Stimulated activated CD8-positive, alpha-beta memory T cell treated with anti-CD3 and anti-CD28 coated beads, Interleukin-4, amount 100 ng/mL, for 4 hours (primary cell): ENCODE measurements at places on chromosomes 2 and 18.

DNA sequence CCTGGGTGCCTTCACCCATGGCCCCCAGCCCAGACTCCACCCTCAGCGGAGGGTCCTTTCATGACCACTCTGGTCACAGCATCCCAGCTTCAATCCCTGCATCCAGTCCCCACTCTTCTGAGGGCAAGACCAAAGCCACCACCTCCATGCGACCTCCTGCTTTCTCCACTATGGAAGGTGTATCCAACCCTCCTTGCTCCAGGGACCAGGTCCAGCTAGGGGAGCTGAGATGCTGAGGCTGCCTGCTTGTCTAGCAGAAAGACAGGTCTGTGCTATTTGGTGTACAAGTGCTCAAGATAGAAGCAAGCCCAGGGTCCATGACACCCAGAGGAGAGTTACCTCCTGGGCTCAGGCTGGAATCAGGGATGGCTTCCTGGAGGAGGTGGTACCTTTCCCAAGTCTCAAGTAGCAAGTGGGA is 73.8 kb upstream of the RAB6C start:
- DNase-seq = no peak

GRCh38 chr2:188092734-188093133 is 198.9 kb upstream of the GULP1 start:
- no peak for DNase-seq

- no peak for DNase-seq
Observed at GRCh38 chr2:198417836-198418235, 613.4 kb downstream of the PLCL1 start.

GRCh38 chr2:129903586-129904425 is 75.7 kb upstream of the RAB6C start:
- DNase-seq = no peak

DNA sequence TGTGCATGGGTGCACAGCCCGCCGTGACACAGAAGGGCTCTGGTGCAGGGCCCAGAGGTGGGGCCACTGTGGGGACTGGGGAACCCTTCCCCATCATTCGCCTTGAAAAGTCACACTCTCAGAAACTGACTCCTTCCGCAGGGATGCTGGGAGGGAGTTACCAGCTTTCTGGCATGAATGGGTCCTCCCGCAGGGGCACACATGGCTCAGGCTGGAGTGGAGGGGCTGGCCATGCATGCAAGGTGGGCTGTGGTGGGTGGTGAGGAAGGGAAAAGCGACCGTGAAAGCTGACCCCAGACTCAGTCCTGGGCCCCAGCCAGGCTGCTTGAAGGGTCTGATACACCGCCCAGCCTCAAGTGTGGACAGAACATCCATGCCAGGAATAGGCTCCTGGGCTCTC is 201.1 kb downstream of the TNS1 start:
- no peak for DNase-seq

GRCh38 chr2:227038550-227039189 is 125.3 kb downstream of the COL4A4 start:
- DNase-seq = no peak

DNA sequence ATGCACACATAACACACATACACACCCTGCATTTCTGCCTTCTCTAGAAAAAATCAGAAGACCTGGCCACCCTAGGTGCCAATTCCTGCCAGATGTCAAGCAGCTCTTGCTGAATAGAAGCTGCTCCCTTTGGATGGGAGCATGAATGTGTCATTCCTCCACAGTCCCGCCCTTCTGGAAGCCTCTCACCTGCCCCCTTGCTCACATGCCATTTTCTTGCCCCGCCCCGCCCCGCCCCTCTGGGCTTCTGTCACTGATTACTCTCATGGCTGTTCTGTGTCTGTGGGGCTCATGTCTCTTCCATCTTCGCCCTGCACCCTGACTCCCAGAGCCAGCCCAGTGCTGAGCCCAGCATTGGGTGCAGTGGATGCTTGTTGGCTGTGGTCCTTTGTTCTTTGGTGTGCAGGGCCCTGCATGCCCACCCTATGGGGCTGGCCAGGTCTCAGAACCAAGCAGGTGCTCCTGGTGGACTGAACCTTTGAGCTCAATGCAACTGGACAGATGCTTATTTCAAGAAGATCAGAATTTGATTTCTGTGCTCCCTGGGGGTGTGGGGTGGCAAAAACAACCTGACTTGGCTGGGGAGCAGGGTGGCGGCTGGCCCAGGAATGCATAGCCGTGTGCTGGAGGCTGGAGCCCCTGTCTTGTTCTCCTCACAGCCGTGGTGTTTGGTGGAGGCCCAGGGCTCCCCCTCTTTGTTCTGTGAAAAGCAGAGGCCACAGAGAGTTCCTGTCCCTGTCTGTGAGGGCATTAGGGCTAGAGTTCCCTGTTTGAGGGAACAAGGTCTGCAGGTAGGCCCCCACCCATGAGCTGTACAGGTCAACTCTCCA is 140.6 kb upstream of the GLI2 start:
- DNase-seq = no peak

DNA sequence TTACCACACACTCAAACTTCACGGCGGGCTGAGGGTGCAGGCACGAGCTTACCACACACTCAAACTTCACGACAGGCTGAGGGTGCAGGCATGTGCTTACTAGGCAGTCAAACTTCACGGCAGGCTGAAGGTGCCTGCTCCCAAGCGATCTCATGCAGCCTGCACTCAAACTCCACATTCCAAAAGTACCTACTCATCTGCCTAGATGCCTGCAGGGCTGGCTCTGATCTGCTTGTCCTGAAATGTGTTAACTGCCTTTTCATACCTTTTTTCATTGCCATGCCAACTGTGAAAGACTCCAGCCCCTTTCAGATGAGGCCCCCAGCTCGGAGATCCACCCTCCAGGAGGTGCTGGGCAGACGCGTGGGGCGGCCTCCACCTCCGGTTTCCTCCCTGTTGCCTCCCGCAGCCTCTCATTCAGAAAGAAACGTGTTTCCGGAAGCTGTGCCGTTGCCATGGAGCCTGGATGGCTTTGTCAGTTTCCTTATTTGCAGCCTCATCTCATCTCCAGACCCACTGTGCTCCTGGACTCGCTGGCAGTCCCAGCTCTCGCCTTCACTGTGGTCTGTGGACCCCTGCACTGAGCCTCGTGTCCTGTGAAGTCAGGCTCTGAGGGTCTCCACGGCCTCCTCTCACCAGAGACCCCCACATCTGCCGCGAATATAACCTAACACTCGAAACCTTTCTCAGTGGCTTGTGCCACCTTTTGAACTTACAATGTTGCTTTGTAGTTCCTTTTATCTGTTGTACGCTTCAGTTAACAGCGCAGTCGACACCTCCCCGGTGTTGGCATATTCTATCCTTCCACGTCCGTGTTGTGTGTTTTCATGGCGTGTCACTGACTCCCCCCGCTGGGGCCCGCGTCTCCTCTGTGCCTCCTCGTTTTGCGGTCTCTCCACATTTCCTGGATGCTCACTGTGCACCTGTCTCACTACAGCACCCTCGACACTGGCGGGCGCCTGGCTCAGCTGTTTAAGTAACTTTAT is 106.1 kb upstream of the ALKAL2 start:
- DNase-seq = peak; percentile 38

- no peak for DNase-seq
Observed at GRCh38 chr2:26567534-26567933, 73.6 kb downstream of the CIB4 start.

GRCh38 chr2:109475531-109476210 is 138.1 kb downstream of the SEPTIN10 start:
- DNase-seq = no peak

- DNase-seq = no peak
Observed at GRCh38 chr2:167279810-167280209, 391.5 kb downstream of the XIRP2 start.

GRCh38 chr2:120261387-120262006 is 8.8 kb downstream of the RALB start:
- DNase-seq = no peak

DNA sequence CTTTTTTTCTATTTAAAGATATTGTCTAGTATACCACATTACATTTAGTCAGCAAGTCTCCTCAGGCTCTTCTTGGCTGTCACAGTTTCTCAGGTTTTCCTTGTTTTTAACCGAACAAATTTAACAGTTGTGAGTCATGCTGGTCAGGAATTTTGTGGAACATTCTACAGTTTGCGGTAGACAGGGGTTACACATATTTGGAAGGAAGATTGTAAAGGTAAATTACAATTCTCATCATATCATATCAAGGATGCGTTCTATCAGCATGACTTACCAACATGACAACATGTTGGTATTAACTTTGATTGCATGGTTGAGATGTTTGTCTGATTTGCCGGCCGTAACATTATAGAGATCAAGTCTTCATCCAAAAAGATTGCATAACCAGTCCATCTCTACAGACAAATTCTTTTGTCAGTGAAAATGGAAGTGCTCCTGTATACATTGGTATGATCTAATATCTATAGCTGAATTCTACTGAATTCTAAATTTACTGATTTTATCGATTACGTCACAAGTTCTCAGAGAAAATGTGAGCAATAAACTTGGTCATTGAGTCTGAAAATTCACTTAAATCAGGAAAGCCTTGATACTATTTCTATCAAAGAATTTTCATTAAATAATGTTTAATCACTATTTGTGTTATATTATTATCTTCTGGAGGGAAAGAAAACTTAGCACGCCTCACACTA is 664.4 kb upstream of the SLC8A1 start:
- no peak for DNase-seq

DNA sequence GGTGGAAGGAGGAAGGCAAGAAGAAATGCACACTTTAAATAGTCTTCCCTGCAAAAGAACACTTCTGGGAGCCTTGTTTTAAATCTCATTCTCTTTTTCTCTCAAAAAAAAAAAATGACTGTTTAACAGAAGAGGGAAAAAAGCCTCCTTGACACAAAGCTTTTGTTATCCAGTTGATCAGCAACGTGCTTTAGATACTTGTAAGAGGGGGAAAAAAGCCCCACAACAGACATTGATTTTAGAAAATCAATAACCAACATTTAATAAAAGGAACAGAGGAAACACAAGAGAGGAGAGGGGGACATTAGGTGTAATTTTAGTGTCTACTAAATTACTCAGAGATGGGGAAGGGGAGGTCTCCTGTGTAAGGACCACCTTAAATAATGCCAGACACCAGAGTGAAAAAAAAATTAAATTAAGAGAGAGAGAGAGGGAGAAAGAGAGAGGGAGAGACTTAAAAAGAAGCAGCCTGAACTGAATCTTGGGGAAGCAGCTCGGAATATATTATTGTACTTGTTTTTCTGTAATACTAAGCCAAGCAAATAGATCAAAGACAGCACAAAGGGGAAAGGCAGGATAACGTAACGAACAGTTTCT is 4.7 kb downstream of the ZEB2 start:
- no peak for DNase-seq

GRCh38 chr18:48295586-48296311 is 113.4 kb downstream of the ZBTB7C start:
- no peak for DNase-seq
